ENCODE measurements at places on chromosomes 3 and 15.

DNA sequence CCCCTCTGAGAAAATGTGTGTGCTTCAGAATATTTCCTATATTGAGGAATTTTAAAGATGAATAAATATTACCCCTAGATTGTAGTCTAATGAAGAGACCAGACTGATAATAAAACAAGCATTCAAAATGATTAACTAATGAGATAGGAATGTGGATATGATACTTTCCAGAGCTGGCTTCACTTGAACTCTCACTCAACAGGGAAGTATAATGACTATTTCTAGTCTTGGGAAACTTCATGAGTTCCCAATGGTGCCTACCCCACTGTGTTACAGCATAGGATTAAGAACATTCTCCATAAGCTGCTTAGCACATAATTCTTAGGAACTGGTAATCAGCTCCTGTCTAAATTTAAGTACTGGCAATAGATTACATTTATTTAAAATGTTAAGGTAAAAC is 261.5 kb upstream of the ZNF385D start:
- no peak for DNase-seq

GRCh38 chr3:112751061-112751460 is 95.6 kb downstream of the CD200R1L start:
- DNase-seq = no peak

DNA sequence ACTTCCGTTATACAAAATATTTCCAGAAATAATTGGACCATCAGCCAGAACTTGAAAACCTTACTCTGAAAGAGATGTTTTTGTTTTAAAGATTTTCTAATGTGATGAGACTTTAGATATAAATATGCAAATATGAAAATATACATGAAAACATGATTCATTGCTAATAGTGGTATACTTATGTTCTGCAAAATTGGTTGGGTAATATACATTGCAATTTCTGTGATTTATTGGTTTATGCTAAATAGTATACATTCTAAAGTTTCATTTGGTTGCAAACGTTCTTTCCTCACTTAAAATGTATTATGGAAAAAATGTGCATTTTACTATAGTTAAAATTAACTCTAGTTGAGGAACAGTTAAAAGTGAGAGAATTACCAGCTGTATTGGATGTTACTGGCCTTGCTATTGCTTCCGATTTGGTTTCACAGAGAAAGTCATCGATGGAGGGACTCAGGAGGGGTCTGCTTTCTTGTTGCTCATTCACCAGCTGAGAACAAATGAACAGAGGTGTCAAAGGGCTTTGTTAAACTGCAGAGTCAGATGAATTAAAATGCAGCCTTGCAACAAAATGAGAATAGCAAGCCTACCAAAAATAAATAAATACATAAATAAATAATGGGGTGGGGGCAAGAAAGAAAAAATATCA is 149.3 kb downstream of the PEX5L start:
- no peak for DNase-seq

GRCh38 chr3:102398176-102398575 is 36.6 kb upstream of the ZPLD1 start:
- DNase-seq = no peak

GRCh38 chr3:15633766-15634598 is 32.4 kb downstream of the BTD start:
- no peak for DNase-seq

- no peak for DNase-seq
These were observed 1.9 kb downstream of the CBLB start for GRCh38 chr3:105866656-105867653.

- no peak for DNase-seq
These were observed 67.2 kb downstream of the EIF4E3 start for GRCh38 chr3:71657831-71658530.
